Stimulated activated CD4-positive, alpha-beta T cell treated with anti-CD3 and anti-CD28 coated beads, Interleukin-1b, Interleukin-23, amount 100 ng/mL, for 1 hour (primary cell): ENCODE measurements at places on chromosomes 6 and 20.

- DNase-seq: no peak
Observed at GRCh38 chr6:20328924-20329300, 72.8 kb upstream of the E2F3 start.

GRCh38 chr6:422433-423054 lies 31.0 kb downstream of the IRF4 start:
- no peak for DNase-seq

DNA sequence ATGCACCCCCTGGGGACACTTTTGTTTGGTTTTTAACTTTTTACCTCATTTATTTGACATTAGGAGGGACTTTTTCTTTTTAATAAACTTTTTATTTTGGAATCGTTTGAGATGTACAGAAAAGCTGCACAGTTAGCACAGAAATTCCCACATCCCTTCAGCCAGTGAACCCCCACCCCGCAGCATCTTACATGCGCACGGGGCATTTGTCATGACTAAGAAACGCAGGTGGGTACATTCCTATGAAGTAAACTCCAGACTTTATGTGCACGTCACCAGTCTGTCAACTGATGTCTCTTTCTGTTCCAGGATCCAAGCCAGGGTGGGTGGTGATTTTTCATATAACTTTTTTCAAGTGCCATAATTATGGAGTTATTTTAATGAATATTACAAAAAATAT lies 4.9 kb upstream of the ZNF831 start:
- no peak for DNase-seq

- no peak for DNase-seq
Observed at GRCh38 chr6:159973951-159974350, 5.1 kb downstream of the IGF2R start.

DNA sequence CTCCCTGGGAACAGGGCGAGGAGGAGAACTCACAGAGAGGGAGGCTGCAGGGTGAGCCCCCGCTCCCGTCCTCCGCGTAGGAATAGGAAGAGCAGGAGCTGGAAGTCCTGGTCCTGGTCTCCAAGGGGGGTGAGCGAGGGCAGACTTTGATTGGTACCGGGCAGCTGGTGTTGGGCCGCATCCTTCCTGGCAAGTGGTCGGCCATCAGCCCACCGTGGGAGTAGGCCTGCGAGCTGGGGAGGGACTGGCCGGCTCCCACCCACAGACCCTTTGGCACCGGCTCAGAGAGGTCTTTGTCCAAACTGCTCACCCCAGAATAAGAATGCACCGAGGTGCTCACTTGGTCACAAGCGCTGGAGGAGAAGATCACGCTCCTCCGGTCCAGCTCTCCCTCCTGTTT lies 56.2 kb downstream of the GJA10 start:
- DNase-seq: no peak

DNA sequence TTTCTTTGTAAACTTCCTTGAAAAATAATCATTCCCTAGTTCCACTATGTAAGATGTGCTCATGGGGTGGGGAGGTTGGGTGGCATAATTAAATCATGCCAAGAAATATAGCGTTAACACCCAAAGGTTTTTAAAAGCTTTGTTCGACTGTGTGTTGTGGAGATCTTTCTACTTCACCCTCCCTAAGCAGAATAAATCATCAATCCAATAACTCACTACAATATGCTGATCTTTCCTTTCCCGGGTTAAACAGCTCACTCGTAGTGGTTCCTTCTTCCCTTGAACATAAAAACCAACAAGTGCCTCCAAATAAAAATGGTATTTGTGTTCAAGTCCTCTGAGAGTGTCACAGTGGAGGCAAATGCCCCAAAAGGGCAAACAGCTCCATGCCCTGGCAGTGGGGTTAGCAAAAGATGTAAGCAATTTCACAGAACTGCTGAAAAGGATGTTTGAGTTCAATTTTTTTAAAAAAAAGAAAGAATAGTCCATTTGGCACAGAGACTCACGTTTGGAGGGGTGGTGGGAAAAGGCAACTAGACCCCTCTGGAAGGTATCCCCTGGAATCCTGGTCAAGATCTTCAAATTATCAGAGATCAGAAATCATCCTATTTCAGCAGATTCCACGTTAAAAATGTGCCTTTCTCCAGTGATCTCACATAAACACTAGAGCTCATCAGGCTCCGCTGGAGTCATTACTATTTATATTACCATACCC lies 99.1 kb downstream of the TFAP2A start:
- no peak for DNase-seq

- no peak for DNase-seq
Observed at GRCh38 chr6:52108128-52108527, 20.7 kb upstream of the PKHD1 start.

DNA sequence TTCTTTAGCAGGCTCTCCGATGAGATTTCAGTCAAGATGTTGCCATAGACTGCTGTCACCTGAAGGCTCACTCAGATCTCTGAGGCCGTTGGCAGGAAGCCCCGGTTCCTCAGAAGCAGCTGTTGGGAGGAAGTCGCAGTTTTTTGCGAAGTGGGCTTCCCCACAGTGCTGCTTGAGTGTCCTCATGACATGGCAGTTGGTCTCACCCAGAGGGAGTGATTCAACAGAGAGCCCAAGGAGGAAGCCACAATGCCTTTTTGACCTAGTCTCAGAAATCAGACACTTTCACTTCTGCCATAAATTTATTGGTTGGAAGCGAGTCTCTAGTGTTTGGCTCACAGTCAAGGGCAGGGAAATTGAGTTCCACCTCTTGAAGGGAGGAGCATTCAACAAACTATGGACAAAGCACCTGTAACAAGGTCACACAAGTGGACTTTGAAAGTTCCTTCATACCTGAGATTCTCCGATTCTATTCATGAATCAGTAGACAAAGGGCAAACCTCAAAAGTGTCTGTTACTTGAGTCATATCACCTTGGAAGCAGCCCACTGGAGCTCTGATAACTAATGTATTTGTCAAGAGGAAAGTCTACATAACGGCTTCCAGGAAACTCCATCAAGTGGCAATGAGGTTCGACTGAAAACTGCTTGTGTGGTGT lies 208.3 kb downstream of the TASP1 start:
- no peak for DNase-seq

DNA sequence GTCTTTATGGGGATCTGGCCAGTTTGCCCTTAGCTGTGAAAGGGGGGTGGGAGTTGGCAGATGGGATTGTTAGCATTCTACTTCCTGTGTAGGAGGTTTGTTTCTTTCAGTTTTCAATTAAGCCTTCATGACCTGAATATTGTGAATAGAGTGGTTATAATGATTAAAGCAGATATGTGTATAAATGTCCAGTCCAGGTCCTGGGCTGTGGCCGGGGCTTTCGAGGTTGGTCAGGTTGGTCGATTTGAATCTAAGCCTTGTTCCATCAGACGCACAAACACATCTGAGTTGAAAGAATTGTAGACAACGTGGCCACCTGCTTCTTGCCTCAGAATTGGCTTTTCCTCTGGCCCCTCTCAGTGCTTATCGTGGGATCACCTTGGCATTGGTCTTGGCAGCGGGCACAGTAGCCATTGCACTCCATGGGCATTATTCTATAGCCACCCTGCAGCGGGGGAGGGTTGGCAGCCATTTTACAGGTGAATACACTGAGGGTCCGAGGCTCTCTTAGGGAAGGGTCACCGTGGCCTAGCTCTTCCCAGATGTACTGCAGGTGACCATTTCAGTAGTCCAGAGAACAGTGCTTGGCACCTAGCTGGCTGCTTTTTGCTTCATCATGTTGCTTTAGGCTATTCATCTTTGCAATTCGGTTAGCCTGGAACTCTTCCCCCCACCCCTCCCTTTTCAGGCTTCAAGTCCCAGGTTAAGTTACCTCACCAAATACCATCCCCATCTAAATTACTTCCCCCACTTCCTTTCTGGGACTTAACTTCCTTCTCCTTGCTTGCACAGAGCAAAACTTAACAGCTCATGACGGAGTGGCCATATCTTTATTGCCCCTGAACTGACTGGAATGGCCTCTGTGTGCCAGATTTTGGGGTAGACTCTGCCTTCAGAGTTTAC lies 1.1 kb downstream of the RNF114 start:
- no peak for DNase-seq

DNA sequence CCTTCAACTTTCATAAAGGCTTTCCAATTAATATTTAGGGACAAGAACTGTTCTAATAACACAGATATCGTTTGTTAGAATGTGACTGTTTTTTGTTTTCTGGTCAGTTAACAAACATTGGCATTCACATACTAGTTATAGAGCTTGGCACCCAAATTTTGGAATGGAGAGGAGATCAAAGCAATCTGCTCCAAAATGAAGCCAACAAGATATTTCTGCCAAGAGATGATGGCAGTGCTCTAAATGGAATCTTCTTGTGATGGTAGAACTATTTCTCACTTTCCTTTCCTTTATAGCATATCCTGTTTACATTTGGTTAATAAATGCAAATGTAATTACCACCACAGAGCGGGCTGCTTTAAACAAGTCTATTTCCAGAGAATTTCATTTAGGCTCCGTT lies 208.3 kb upstream of the RIMS1 start:
- no peak for DNase-seq

DNA sequence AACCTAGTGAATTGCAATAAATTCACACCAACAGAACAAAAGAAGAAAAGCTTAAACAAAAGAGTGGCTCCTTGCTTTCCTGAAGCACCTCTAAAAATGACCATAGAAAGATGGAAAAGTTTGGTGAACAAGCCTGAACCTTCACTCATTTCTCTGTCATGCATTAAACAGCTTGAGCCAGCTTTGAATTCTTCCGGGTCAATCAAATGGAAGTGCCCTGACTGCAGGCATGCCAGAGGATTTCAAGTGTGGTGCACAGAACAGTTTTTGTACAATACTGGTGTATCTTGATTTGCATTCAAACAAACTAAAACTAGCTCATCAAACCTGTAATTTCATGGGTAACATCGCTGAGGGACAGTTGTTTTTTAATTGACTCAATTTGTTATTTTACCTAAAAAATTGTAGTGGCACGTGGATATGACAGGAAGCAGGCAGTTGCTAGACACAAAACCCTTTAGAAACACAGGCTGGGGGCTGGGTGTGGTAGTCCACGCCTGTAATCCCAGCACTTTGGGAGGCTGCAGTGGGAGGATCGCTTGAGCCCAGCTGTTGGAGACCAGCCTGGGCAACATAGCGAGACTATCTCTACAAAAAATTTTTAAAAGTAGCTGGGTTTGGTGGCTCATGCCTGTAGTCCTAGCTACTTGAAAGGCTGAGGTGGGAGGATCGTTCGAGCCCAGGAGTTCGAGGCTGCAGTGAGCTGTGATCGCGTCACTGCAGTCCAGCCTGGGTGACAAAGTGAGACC lies 9.1 kb downstream of the CASS4 start:
- no peak for DNase-seq

DNA sequence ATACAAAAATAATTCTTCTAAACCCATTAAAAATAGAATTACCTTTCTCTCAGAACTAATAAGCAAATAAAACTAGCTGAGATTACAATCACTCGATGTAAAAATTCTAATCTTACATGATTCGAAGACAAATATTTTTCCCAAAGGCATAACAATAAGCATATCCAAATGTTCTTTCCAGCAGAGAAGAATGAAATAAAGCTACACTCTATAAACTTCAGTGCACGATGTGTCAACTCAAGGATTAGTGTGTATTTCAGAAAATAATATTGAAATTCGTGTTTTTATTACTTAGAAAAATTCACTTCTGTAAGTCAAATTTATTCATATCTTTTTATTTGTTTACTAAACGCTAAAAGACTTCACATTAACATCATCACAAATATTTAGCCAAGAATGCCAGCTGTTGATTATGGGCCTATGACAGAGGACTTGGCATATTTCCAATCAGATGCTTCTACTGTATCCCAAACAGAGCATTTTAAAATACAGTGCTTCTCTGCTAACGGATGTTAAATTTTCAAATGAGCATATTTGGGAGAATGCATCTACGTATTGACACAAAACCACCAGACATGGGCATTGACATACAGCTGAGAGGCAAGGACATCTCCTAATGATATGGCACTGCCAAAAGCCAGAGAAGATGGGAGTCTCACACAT lies 54.7 kb upstream of the PDE7B start:
- DNase-seq: no peak

GRCh38 chr6:104322841-104323240 lies 536.9 kb downstream of the HACE1 start:
- DNase-seq: no peak

GRCh38 chr20:53833333-53834061 lies 236.9 kb downstream of the BCAS1 start:
- DNase-seq: no peak

- DNase-seq: no peak
Observed at GRCh38 chr6:132960720-132961119, 146.4 kb downstream of the RPS12 start.

- no peak for DNase-seq
Observed at GRCh38 chr6:158170656-158171081, 2.5 kb downstream of the GTF2H5 start.

DNA sequence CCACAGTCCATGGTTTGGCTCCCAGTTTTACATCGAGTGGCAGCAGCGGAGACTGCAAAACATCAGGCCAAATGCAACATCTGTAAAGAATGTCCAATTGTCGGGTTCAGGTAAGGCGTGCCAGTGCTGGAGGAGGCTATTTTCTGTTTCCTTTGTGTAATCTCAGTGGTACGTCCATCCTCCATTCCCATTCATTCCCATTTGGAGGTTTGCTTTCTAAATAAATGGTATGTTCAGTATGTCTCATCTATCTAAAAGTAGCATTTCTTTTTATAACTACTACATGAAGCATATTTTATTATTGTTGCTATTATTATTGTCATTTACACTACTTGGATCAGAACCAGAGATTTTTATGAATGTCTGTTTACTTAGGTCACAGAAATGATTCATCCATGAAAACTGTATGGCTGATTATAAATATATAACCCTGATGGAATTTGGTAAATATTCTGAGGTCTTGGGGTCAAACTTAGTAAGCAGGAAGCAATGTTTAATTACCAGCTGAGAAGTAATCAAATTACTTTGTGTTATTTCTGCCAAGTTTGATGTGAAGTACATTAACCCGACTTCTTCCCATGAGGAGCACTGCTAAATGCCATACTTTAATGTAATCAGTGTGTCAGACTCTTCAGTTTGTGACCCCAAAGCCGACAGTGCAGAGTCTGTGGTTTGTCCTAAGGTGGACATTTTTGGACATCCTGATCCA lies 512.9 kb downstream of the UTRN start:
- DNase-seq: no peak

- DNase-seq: peak; percentile 25
Observed at GRCh38 chr6:34459899-34460593, 5.8 kb upstream of the PACSIN1 start.
